ENCODE measurements at places on chromosomes 1 and 21.

GRCh38 chr1:39668894-39669293, 3.0 kb downstream of the NT5C1A start:
- no peak for DNase-seq

DNA sequence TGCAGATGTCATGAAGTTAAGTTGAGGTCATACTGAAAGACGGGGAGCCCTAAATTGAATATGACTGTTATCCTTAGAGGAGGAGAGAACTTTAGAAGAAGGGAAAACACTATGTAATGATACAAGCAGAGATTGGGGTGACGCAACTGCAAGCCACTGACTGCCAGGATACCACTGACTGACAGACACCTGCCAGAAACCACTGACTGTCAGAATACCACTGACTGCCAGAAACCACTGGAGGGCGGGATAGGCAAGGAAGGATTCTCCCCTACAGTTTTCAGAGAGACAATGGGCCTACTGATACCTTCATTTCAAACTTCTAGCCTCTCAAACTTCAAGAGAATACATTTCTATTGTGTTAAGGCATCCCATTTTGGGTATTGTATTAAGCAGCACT, 388.7 kb downstream of the USH2A start:
- no peak for DNase-seq

GRCh38 chr1:109171646-109172045, 42.1 kb upstream of the SARS1 start:
- no peak for DNase-seq

DNA sequence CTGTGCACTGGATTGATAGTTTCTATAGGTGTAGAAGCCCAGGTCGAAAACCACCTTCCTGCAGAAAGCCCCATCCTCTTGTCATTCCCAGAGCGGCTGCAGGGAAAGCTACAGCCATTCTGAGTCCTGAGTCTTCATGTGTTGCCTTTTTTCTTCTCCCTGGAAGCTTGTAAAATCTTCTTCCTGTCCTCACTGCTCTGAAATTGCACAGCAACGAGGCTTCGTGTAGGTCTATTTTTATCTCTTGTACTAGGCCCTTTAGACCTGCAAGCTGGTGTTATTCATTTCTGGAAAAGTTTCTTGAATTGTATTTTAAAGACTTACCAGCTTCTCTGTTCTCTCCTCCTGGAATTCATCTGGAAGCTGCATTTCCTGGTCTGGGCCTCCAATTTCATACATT, 44.2 kb upstream of the ETS2 start:
- DNase-seq, result no peak
